ENCODE measurements at places on chromosomes 12 and 14.

GRCh38 chr12:26229910-26230309, 34.5 kb downstream of the SSPN start:
- DNase-seq = no peak

GRCh38 chr14:71187633-71188356, 280.5 kb downstream of the PCNX1 start:
- DNase-seq = no peak

GRCh38 chr14:71169861-71170260, 262.6 kb downstream of the PCNX1 start:
- DNase-seq = no peak

DNA sequence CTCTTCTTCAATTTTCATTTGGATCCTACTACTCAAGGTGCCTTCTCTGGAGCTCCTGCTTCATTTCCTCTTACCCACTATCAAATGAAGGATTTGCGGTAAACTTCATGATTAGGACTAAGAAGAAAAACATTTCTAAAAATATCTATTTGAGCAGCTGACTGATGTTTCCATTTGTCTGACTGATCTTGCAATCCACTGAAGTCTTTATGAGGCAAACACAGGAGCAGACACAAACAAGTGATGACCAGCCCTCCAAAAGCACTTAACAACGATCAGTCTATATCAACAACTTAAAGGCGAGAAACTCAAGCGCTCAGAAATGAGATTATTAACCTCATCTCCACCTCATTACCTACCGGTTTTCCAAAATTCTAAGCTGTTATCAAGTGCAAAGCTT, 26.2 kb downstream of the OSBPL8 start:
- no peak for DNase-seq

DNA sequence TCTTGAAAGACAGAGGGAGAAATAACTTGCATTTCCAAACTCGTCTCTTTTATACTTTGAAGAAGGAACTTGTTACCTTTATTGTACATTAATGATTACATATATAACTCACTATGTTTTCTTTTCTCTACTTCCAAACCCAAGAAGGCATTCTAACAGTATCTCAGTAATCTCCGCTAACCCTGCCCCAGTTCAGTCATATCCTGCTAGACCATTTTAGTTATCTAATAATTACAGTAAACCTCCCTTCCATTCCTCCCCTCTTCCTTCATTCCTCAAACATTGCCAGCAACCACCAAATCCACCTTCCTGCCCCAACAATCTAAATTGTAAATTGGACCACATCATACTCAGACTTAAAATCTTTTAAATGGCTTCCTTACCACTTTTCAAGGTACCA, 30.6 kb downstream of the STK38L start:
- no peak for DNase-seq

DNA sequence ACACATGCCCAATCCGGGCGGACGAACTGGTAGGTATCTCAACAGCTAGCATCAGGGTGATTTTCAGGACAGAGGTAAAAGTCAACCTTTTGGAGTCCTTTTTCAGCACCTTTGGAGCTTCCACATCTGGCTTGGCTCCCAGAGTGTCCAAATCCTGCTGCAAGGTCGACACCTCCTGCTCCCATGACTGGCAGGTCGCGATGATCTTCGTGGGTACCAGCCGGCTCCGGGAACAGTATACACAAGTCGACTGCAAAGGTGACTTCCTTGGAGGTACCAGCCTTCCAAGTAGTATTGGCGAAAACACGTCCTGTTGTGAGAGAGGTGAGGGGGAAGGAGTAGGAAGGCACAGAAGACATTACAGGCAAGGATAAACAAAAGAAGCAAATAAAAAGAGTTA, 672.7 kb downstream of the TMEM121 start:
- DNase-seq = no peak

GRCh38 chr14:101230161-101230850, 326.8 kb upstream of the RTL1 start:
- no peak for DNase-seq

GRCh38 chr12:89731614-89732013, 23.0 kb upstream of the ATP2B1 start:
- no peak for DNase-seq

DNA sequence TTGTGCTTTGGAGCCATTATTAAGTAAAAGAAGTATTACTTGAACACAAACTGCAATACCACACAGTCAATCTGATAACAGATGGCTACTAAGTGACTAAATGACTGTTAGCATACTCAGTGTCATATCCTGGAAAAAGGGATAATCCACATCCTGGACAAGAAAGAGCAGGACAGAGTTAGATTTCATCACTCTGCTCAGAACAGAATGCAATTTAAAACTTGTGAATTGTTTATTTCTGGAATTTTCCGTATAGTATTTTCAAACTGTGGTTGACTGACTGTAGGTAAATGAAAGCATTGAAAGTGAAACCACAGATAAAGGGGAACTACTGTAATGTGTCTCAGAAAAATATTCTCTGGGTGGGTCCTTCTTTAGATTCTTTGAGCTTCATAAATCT, 458.8 kb downstream of the TMEM117 start:
- no peak for DNase-seq

- no peak for DNase-seq
These were observed 1.0 kb upstream of the ATG14 start for GRCh38 chr14:55412676-55413075.

DNA sequence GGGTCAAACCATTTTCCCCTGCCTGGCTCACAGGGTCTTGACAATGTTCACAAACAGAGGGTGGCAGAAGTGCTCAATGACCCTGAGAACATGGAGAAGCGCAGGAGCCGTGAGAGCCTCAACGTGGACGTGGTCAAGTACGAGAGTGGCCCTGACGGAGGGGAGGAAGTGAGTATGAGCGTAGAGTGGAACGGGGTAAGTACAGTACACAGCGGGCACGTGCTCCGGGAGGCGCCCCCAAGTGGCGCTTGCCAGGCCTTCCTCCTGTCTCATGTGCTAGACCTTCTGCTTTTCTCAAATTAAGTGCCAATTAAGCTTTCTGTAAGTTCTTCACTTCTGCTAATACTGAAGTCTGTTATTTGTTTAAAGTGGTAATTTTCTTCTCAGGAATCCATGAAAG, 35.9 kb downstream of the XRCC3 start:
- DNase-seq = peak; percentile 25

- no peak for DNase-seq
These were observed 93.0 kb downstream of the PLEKHA5 start for GRCh38 chr12:19222558-19222957.

DNA sequence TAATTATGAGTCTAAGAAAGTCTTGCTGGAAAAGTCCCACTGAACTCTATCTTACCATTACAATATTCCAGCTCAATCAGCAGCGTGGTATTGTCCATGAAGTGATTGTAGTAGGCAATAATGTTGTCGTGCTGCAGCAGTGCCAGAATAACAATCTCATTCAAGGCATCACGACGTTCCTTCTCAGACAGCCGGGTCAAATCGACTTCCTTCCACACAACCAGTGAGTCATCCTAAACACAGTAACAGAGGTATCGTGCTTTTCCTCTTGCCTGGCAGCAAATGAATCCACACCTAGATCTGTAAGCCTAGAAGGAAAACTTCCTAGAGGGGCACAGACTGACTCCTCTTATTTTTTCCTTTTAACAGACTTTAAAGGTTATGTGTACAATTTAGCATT, 2.9 kb downstream of the NEK9 start:
- no peak for DNase-seq

GRCh38 chr14:87059060-87059839, 933.7 kb downstream of the GALC start:
- no peak for DNase-seq

DNA sequence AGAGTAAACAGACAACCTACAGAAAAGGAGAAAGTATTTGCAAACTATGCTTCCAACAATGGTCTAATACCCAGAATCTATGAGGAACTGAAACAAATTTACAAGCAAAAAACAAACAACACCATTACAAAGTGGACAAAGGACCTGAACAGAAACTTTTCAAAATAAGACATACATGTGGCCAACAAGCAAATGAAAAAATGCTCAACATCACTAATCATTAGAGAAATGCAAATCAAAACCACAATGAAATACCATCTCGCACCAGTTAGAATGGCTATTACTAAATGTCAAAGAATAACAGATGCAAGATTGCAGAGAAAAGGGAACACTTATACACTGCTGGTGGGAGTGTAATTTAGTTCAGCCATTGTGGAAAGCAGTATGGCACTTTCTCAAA, 125.8 kb downstream of the C12orf42 start:
- no peak for DNase-seq

GRCh38 chr12:59768031-59768430, 172.2 kb downstream of the SLC16A7 start:
- no peak for DNase-seq

- DNase-seq = peak; percentile 1
These were observed at the start of gene MIPOL1 for GRCh38 chr14:37197421-37198272. Gene MIPOL1 (plus strand): TSS chr14:37197937. CDS start chr14:37247889, 49,952 bp downstream.

GRCh38 chr12:56420411-56420810, 28.8 kb downstream of the TIMELESS start:
- DNase-seq = no peak

Data from stimulated activated CD8-positive, alpha-beta memory T cell treated with anti-CD3 and anti-CD28 coated beads, Interleukin-7, amount 100 ng/mL, for 48 hours (primary cell).